ENCODE measurements at places on chromosomes 12 and 14. TPM values are rescaled to one million over a fixed set of nuclear protein-coding genes. Genes with fewer than 3 reads are reported as not detected.

DNA sequence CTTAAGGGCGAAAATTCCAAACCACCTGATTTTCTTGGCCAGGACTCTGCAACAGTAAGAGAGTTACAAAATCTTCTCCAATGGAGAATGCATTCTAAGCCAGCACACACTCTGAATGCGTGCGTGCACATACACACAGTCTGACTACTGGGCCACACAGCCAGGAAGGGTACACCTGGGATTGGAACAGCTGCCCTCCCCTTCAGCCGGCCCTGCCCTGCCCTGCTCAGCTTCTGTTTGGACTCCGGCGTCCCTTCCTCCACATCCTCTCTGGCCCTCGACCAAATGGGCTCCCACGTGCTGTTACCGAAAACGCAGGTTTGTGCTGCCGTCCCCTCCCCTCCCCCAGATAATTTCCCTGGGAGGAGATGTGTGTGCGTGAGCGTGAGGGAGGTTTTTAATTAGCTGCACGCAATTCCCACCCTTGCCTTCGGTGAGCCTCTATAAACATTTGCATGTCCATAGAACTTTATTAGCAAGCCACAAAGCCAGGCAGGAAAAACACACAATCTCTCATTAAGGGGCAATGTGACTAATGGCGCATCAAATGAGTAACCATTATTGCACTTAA is 43.0 kb downstream of the CCNK start:
- no peak for DNase-seq

DNA sequence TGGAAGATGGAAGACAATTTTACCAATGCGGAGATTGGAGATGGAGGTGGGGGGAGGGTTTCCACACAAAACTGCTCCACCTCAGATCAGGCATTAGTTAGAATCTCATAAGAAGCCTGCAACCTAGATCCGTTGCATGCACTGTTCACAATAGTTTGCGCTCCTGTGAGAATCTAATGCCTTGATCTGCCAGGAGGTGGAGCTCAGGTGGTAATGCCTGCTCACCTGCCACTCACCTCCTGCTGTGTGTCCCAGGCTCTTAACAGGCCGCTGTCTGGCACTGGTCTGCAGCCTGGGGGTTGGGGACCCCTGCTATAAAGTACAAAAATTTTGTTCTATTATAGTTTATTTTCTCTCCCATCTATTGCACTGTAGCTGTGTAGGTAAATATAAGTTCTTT is 84.9 kb upstream of the FOXG1 start:
- DNase-seq, result peak; percentile 56

DNA sequence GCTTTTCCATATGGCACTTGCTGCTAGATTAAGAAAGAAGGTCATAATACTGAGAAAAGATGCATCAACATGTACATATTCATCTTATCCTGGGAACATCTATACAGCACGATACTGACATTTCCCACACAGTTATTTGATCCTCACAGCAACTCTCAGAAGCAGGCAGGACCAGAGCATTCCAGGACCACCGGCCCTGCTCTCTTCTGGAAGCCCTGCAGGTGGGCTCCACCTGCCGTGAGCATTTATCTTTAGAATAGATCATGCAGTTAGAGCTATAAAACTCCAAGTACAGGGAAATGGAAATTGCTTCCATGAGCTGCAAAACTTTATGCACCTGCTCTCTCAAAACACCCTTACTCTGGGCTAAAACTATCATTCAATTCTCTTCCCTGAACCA is 5.5 kb upstream of the BDKRB1 start:
- DNase-seq, result no peak

DNA sequence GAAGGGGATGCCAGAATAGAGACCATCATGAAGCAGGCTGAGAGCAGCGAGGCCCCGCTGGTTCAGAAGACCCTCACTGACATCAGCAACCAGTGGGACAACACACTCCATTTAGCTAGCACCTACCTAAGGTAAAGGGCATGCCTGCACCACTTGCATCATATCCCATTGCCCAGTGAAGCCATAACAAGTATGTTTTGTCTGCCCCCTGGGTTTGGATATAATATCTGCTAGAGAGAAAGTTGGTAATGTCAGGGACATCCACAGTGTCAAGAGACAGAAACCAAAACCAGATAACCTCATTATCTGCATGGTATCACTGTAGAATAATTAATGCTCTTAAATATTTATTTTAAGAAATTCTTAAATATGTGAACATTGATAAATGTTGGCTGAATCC is 173.8 kb downstream of the SYNE2 start:
- DNase-seq, result no peak

DNA sequence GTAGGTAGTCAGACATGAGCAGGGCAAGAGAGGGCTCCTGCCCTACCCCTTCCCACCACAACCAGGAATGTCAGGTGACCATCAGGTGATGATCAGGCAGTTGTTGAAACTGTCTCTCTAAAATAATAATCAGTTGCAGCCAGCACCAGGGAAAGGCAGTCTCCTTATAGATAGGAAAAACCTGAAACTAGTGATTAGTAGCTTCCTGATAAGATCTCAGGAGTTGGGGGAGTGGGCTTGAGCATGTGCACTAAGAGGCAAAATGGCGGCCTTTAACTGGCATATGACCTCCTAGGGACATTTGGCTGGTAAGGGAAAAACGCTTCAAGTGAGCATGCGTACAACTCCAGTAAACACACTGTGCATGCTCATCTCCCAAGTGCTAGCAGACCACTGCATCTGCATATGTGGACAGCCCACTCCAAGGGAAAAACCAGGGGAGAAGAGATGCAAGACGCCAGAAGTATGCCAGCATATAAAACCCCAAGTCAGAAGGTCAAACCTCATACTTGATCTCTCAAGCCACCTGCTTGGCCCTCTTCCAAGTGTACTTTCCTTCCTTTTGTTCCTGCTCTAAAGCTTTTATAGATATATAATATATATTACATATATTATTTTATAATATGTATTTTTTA is 37.1 kb downstream of the TGFB3 start:
- DNase-seq, result no peak

DNA sequence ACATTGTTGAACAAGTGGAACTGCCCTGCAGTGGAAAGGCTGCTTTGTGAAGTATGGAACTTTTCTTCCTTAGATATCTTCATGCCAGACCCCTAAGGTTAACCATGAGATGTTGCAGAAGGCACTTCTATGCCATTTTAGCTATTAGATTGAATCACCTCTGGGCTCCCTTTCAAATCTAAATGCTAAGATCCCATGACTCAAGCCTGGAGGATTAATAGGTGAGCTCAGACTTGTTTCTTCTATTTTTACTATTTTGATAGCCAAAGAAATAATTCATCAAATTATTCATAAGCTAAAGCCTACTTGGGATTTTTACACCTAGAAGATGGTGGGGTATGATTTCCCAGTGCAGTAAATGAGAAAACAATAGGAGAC is 64.3 kb downstream of the DAD1 start:
- DNase-seq, result no peak

- DNase-seq, result no peak
Measured at GRCh38 chr12:102534899-102535298, 54.5 kb upstream of the IGF1 start.

ABHD12B gene
- 156 TPM for total RNA-seq

ESPL1 gene
- 48.5 TPM for total RNA-seq

GRCh38 chr12:38785381-38785780 is 120.0 kb downstream of the CPNE8 start:
- DNase-seq, result no peak

DNA sequence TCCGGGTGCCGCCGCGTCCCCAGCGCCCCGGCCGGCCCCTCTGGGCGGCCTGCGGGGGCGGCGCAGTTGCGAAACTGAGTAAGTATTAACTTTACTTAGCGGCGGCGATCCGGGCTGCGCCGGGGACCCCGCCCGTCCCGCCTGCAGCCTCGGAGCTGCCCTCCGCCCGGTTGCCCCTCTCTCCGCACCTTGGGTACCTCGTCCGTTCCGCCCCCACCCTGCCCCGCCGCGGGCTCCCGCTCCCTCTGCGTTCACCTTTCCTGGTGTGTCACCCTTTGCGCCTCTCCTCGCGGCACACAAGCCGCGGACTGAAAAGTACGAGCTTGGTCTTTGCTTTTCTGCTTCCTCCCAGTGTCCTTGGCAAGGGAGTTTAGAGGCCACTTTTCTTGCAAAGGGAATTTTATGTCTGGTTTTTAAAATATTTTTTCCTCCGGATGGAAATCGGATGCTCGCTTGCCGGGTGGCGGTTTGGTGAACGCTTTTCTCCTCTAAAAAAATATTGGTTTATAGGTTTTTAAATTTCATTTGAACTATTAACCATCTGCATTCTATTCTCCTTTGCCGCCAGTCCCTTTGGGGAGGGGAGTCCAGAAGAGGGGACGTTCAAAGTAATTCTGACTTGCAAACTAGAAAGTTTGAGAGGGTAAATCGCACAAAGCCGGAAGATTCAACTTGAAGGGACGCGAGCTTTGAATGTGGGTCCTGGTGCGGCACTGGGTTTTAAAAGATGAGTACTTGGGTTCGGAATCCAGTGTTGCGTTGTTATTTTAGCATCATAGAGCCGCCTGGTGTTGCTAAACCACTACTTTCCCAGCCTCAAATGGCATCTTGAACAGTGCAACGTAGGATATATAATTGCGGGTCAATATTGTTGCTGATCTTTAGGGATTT is 834 bp downstream of the RASSF8 start:
- DNase-seq, result peak; percentile 57

COQ5 gene
- total RNA-seq, result 44.5 TPM

PIK3C2G gene
- total RNA-seq, result not detected

- DNase-seq, result no peak
Measured at GRCh38 chr12:63397807-63398206, 246.8 kb upstream of the AVPR1A start.

- no peak for DNase-seq
Measured at GRCh38 chr12:97520106-97520505, 57.5 kb downstream of the RMST start.

GSC gene
- 1.6 TPM for total RNA-seq

DNA sequence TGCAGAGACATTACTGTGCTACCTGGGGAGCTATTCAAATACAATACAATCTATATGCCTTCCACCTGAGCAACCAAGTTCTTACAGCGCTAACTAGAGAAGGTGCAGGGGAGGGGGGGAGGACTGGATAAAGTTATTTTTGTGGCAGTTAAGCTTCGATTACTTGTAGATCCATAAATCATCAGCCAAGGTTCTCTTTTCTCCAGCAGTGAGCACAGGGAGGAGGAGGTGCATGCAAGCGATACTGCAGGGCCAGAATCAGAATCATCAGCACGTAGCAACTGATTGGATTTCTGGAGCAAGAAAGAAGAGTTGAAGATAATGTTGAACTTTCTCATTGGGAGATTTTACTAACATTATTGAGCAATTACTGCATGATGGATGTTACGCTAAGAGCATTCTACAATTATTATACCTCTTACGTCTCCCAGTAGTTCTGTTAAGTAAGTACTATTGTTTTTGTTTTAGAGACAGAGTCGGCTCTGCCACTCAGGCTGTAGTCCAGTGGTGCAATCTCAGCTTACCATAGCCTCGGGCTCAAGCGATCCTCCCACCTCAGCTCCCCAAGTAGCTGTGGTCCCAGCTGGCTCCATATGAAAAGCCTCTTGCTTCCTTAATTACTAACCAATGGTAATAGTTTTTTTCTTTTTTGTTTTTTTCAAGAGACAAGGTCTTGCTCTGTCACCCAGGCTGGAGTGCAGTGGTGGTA is 74.6 kb upstream of the EEA1 start:
- DNase-seq, result no peak

- DNase-seq, result no peak
Measured at GRCh38 chr12:124432376-124432775, 135.0 kb downstream of the NCOR2 start.

DNA sequence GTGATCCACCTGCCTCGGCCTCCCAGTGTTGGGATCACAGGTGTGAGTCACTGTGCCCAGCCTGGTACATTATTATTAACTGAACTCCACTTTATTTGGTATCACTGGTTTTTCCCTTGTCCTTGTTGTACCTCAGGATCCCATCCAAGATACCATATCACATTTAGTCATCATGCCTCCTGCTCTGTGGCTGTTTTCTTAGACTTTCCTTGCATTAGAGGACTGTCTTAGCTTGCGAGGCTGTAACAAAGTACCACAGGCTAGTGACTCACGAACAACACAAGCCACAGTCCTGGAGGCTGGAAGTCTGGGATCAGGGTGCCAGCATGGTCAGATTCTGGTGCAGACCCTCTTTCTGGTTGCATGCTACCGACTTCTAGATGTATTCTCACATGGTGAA is 12.2 kb downstream of the KLC1 start:
- no peak for DNase-seq

- DNase-seq, result no peak
Measured at GRCh38 chr12:15222219-15222618, 1.0 kb upstream of the RERG start.

DNA sequence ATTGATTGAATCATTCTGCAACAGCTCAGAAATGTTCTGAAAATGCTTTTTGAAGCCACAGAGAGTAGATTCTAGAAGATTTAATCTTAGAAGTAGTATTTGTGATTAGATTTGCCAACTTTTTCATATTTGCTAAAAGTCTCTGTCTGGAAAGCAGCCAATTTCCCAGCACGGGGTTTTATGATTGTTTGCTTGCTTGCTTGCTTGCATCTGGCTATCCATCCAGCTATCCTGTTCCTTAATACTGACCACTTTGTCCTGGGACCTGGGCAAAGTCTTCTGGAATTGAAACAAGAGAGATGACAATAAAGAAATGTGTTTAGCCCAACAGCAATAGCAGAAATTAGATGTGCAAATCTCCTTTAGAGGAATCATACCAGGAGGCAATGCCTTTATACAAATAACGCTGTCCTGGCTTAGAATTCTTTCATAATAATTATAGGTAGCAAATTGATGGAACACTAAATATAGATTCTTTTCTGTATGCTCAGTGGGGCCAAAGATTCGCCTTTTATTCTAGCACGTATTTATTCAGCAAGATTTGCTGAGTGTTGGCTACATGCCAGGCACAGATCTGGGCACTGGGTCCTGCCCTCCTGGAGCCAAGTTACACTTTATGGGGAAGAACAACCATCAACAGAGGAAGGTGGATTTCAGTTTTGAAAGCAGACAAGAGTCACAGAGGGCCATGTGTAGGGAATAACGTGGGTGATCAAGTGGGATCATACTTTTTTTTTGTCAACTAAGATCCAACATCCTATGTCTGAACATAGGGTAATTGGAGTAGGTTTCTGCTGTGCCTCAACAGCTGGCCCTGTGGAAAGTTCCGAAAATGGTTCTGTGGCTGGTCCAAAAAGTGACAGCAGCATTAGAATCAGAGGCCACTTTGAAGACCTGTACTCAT is 25.3 kb downstream of the MYBPC1 start:
- no peak for DNase-seq

GRCh38 chr12:10634427-10634826 is 21.0 kb upstream of the MAGOHB start:
- no peak for DNase-seq

- DNase-seq, result no peak
Measured at GRCh38 chr12:111242184-111242583, 126.7 kb downstream of the PHETA1 start.

All from WTC11 (cell line).